H7 (cell line): ENCODE measurements at places on chromosomes 11 and 22. TPM values are rescaled to one million over a fixed set of nuclear protein-coding genes. Genes with fewer than 3 reads are reported as not detected.
A peak's percentile ranks its signal among the peaks of the same experiment; 100 is the strongest.

DNA sequence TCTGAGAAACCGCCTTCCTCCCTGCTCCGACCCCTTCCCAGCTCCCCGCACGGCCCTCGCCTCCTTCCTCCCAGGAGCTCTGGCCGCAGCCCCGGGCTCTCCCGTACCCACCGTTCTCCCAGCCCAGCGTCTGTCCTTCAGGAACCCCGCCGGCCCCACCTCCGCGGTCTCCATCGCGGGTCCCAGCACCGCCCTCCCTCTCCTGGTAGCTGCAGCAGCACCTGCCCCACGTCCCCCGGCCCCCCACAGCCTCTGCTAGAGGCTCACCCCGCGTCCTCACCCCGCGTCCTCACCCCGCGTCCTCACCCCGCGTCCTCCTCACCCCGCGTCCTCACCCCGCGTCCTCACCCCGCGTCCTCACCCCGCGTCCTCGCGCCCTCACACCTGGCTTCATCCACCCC, 85.9 kb downstream of the WNT7B start:
- peak; percentile 79 for DNase-seq

GRCh38 chr11:126604461-126604860, 249.0 kb downstream of the ST3GAL4 start:
- no peak for DNase-seq

DNA sequence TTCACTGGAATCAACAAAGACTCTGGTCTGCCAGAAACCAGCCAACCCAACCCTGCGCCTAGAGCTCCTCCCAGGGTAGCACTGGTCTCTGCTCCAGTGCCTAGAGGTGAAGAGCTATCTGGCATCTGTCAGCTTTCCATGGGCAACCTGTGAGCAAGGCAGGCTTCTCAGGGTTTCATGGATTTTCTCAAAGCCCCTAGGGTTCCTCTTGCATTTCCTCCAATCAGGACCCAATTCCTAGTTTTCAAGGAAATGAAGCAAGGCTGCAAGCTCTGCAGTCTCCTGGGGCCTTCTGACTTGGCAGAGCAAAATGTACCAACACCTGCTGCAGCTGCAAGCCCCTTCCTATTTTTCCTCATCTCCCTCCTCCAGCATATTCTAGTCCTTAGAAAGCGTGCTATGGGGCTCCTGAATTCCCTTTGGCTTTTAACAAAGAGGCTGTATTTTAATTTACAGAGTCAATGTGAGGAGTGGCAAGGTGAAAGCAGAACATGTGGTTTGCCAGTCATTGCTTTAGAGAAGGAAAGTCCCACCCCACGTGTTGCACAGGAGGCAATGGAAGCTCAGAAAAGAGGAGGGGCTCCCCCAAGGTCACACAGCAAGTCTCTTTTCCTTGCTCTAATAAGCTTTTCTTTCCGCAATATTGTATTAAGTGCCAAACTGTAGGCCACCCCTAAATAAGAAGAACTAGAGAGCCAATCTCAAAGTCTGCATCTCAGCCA, 33.0 kb upstream of the RIC3 start:
- no peak for DNase-seq

DNA sequence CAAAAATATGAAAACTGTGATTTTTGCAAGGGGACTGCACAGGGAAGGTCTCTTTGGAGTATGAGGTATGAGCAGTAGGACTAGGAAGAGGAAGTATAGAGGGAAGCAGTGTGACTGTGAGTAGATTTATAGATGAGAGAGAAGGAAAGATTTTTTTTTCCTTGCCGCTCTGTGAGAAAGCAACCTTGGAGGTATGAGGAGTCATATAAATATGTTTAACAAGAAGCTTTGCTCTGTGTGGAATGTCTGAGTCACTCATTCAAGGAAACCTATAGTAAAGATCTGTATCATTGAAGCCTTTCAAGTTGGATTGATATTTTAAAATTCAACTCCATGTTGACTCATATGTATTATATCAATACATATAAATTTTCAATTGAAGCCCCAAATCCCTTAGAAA, 26.2 kb downstream of the DNHD1 start:
- DNase-seq, result no peak

- DNase-seq, result peak; percentile 13
Observed at GRCh38 chr11:121082670-121083069, 18.4 kb upstream of the TECTA start.

DNA sequence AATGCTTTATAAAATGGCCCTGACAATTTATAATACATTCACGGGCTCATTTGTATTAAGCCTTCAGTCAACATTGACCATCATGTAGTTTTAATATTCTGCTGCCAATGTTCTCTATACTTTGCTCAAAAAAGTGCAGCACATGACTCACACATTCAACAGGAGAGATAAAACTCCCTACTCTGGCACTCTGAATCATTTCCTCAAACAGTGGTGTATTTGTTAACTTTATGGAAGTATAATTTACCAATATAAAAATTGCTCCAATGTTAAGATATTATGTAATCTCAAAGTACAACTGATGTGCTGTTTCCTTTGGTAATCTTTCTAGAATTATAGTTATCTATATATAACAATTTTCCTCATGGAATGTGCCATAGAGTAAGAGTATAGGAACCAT, 39.9 kb downstream of the MAML2 start:
- DNase-seq, result no peak

DNA sequence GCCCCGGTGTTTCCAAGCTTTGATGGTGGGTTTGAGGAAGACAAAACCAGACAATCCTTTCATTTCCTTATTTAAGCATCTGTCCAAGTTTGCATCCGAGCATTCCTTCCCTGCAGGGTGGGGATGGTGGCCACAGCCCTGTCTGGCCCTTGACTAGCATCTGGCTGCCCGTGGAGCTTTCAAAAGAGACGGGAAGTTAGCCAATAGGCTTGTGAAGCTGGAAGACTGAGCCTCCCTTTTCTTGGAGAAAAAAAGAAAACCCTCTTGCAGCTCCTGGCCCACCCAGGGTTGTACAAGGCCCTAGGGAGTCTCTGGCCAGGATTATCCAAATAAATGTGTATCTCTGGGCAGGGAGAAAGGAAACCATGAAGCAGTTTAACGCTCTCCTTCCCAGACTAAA, 60.6 kb downstream of the MICAL2 start:
- no peak for DNase-seq

DNA sequence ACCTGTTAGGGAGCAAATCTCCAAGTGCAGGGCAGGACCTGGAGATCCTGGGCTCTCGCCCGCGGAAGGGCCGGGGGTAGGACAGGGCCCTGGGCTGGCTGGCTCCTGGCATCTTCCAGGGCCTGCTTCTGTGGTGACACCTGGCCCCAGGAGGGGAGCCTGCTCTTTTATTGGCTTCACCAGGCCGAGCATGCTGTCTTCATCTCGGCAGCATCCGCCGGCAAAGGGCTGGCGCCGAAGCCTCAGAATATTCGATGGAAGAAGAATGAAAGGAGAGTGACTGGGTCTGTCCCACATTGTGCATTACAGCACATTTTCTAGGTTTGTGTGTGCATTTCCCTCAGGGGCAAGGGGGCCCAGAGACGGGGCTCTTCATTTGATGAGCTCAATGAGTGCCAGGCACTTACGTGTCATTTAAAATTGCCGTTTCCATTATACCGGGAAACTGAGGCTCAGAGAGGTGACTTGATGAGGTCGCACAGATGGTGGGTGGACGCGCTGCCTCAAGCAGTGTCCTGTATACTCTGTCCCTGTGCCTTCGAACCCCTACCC, 70.0 kb downstream of the RBX1 start:
- DNase-seq, result peak; percentile 70

TBC1D22A gene
- 8.2 and 9.7 TPM in 2 replicates for total RNA-seq

CLMP gene
- total RNA-seq, result 17.6 and 24.3 TPM in 2 replicates

FOSL1 gene
- total RNA-seq, result 0.48 and 1.0 TPM in 2 replicates

DNA sequence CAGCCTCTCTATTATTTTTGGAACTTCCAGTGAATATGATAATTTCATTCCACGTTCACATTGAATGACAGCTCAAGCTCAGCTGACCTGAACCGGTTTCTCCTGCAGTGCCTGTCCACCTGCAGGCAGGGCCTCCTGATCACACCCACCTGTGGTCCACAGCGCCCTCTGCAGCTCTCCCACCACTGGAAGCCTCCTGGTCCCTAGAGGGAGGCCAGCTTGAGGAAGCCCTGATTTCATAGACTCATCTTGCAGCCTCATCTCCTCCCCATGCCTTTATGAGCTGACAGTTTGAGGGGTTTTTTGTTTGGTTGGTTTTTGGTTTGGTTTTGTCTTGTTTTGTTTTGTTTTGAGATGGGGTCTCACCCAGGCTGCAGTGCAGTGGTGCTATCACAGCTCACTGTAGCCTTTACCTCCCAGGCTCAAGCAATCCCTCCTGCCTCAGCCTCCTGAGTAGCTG, 29.9 kb upstream of the MALAT1 start:
- DNase-seq, result peak; percentile 93

DNA sequence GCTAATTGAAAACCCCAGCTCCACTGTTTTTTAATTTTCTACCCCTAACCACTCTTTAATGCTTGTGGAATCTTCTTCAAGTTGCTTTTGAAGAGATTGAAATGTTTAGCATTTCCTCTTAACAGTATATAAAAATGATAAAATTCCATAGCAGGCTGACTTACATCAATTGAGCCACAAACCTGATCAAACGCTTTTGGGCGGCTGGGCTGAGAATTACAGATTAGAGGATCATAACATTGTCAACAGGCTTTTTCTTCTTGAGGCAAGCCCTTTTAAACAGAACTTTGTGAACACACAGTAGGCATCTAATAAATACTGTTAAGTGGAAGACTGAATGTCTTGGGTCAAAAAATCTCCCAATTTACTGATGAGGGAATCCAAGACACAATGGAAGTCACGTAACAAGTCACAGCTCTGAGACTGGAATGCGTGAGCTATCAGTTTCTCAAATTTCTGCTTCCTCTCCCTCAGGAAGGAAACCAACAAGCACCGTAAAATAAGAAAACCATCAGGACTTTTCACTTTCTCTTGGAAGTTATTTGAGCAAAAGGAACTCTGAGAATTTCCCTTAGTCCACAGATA, 50.0 kb upstream of the CCDC89 start:
- DNase-seq, result no peak

GRCh38 chr22:33477120-33478111, 419.2 kb upstream of the SYN3 start:
- no peak for DNase-seq

DNA sequence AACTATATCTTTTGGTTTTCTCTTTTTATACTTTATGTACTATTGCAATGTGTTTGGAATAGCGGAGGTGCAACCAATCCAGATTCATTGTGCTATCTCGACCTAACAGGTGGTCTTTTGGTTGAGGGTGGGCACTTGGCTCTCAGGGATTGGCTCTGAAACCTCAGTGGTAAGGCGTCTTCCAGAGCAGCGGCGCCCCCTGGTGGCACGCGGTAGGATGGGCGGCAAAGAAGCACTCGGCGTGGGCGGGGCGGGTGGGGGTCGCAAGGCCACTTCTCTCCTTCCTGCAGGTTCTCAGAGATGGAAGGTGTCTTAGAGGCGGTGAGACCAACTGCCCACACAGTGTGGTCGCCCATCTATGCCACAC, 19.2 kb upstream of the PLET1 start:
- DNase-seq, result peak; percentile 88

GRCh38 chr22:20503816-20504215, 3.6 kb upstream of the MED15 start:
- DNase-seq, result no peak

ANGPTL5 gene
- not detected in 2 replicates for total RNA-seq

PRDM11 gene
- total RNA-seq, result 2.0 and 2.6 TPM in 2 replicates

GRCh38 chr11:72577271-72577721, 96.9 kb downstream of the PDE2A start:
- DNase-seq, result peak; percentile 26

DNA sequence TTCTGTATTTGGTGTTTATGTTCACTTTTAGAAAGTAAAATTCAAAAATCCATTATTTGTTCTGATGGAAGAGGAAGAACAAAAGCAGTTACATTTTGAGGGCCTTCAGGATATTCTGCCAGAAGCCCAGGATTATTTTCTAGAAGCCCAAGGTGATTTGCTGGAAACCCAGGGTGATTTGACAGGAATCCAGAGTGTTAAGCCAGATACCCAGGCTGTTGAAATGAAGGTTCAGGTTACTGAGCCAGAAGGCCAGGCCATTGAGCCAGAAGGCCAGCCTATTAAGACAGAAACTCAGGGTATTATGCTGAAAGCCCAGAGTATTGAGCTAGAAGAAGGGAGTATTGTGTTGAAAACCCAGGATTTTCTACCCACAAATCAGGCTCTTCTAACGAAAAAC, 33.1 kb downstream of the CCDC15 start:
- no peak for DNase-seq

DGCR6 gene
- 11.6 and 13.1 TPM in 2 replicates for total RNA-seq

- no peak for DNase-seq
Observed at GRCh38 chr11:12164061-12165014, 53.9 kb downstream of the MICAL2 start.

CHST1 gene
- 0.87 and 0.89 TPM in 2 replicates for total RNA-seq

OR5P2 gene
- not detected in 2 replicates for total RNA-seq

GRCh38 chr11:44565953-44566949, 788 bp downstream of the CD82 start:
- DNase-seq, result peak; percentile 60

- no peak for DNase-seq
Observed at GRCh38 chr11:87391496-87391895, 353.8 kb downstream of the TMEM135 start.

C11orf52 gene
- total RNA-seq, result 0.33 and 1.7 TPM in 2 replicates

LRRC74B gene
- not detected in 2 replicates for total RNA-seq

DNA sequence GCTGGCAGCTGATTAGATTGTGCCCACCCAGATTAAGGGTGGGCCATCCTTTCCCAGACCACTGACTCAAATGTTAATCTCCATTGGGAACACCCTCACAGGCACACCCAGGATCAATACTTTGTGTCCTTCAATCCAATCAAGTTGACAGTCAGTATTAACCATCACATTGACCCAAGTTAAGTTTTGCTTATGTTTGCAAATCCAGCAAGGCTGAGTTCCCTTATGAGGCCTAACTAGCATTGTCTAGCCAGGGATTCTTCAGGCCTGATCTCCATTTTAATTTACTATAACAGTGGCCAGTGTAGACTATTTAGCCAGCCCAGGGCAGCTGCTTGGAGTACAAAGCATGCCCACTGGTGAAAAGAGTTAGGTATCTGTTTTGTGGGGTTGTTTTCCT, 2.3 kb upstream of the KCTD14 start:
- no peak for DNase-seq

PATE4 gene
- not detected in 2 replicates for total RNA-seq

MPEG1 gene
- total RNA-seq, result not detected in 2 replicates

DNA sequence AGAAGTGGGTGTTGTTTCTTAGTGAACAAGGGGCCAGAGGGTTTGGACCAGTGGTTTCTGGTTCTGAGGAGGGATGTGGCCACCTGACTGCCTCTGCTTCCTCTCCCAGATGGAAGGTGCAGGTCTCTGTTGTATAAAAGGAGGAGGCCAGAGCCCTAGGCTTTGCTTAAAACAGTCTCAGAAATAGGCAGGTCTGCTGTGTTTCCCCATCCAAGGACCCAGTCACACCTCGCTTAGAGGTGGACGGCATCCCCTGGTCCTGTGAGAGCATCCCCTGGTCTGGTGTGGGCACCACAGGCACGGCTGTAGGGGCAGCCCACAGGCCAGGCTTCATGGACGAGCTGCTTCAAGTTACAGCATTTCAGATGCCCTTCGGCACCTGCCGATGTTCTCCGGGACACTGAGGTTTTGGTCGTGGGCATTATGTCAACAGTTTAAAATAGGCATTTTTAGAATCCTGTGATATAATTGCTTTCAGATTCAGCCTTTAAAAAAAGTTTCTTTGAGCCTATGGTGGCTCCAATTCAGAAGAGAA, 45.7 kb upstream of the SHANK2 start:
- DNase-seq, result no peak

MS4A6E gene
- not detected in 2 replicates for total RNA-seq

C11orf42 gene
- total RNA-seq, result not detected in 2 replicates

GRCh38 chr11:19966441-19966840, 193.8 kb downstream of the DBX1 start:
- no peak for DNase-seq
